ENCODE measurements at places on chromosomes 2 and 18.
A peak's percentile ranks its signal among the peaks of the same experiment; 100 is the strongest.

DNA sequence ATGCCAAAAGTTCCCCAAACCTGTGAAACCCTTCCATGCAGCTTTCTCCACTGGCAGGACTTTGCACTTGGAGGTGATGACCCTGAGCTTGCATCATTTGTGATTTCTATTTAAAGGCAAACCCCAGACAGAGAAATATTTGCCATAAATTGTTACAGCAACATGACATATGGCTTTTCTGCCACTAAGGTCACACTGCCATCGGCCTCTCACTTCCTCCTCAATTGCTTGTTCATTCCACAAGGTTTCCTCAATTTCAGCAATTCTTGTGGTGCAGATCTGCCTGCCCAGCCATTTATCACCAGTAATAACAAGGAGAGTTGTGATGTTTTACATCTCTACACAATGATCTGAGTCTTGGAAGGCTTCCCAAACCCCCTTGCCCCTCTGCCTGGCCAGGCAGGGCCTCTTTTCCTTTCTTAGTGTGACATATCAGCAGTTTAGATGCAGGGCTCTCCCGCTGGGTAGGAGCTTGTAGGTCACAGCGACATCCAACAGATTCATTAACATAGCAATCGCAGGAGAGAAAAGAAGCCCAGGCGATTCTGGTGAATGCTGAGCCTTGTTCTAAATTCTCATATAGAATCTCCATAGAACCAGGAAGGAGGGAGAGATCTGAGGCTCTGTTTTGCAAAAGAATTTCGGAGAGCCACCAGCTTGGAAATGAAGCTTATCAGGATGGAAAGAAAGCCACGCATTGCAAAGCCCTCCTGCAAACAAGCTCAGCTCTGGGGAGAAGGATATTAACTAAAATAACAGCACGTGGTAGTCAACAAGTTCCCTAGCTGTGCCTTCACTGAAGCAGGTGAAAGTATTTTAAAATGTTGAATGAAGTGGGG is 46.7 kb upstream of the ITGA6 start:
- DNase-seq, result no peak

DNA sequence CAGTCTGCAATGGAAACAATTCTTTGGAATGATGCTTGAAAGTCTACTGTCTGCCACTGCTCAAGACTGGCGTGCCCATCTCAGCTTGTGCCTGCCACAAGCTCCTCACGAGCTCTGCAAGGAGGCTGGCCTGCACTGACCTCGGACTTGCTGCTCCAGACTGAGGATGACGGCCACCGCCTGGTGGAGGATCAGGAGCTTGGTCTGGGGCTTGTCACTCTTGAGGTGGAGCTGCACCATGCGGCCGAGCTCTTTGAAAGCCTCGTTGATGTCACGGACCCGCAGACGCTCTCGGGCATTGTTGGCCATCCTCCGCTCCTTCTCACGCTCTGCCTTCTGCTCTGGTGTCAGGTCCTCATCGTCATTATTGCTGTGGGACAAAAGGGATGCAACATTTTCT is 269.4 kb upstream of the CCDC68 start:
- DNase-seq, result no peak

DNA sequence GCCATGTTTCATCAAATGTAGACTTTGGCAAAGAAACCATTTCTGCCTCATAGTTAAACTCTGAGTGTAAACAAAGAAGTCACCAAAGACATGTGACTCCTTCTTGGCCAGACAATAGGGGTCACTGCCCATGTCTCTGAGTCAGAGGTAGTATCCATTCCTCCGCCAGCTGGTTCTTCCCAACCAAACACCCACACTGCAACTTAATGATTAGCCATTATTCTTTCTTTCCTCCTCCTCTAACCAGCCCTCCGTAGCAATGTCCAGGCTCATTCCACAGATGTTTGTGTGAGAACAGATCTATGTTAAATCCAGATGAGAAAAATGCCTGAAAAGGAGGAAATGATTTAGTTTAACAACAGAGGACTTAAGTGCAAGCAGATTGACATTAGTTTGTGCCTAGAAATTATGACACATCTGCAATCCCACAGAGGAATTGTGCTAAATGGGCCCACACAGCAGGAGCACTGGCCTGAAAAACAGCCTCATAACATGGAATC is 127.9 kb upstream of the SH3BP4 start:
- DNase-seq, result no peak

GRCh38 chr2:150689590-150689989 is 202.1 kb upstream of the RND3 start:
- no peak for DNase-seq

- no peak for DNase-seq
Observed at GRCh38 chr2:12606472-12607000, 110.2 kb upstream of the TRIB2 start.

GRCh38 chr18:75070625-75071483 is 138.1 kb downstream of the PTGR3 start:
- peak; percentile 14 for DNase-seq

- peak; percentile 79 for DNase-seq
Observed at GRCh38 chr2:236718207-236718992, 148.8 kb downstream of the ACKR3 start.

DNA sequence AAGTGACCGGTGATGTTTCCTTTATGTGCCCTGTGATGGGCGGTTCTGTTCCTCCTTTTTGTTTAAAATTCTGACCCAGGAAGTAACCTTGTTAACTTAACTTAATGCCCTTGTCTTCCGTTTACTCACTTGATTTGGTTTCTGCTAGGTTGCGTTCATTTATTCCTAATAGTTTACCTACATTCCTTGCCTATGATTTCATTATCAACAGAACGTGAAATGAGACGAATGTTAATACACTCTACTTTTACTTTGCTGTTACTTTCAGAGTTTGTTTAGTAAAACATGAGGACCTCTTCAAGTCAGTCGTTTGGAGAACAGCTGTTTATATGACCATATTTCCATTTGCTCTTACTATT is 638 bp downstream of the CEP192 start:
- peak; percentile 38 for DNase-seq

- DNase-seq, result no peak
Observed at GRCh38 chr2:98734823-98735260, 3.9 kb upstream of the MGAT4A start.

- DNase-seq, result no peak
Observed at GRCh38 chr2:134518101-134518500, 200.7 kb downstream of the TMEM163 start.

GRCh38 chr2:69652206-69652605 is 8.7 kb upstream of the AAK1 start:
- DNase-seq, result no peak

DNA sequence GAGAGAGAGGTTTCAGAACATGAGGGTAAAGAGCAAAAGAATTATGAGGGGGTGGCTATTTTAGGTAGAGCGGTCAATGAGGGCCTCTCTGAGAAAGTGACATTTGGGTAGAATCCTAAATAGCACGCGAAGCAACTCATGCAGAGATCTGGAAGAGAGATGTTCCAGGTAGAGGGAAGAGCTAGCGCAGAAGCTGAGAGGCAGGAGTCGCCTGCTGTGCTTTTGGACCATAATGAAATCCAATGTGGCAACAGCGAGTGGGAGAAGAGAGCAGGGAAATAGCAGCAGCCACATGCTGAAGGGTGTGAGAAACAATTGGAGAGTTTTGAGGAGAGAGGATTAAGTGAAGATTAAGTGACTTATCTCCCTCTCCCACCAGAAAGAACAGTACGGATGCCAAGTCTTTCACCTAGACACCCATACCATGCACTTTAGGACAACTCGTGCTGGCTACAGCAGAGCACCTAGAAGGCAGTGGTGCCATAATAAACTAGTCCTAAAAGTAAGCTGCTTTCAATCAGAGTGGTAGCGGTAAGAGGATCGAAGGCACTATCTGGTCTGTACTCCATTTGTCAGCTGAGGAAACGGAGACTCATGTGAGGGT is 129.7 kb downstream of the LRP2 start:
- DNase-seq, result no peak

DNA sequence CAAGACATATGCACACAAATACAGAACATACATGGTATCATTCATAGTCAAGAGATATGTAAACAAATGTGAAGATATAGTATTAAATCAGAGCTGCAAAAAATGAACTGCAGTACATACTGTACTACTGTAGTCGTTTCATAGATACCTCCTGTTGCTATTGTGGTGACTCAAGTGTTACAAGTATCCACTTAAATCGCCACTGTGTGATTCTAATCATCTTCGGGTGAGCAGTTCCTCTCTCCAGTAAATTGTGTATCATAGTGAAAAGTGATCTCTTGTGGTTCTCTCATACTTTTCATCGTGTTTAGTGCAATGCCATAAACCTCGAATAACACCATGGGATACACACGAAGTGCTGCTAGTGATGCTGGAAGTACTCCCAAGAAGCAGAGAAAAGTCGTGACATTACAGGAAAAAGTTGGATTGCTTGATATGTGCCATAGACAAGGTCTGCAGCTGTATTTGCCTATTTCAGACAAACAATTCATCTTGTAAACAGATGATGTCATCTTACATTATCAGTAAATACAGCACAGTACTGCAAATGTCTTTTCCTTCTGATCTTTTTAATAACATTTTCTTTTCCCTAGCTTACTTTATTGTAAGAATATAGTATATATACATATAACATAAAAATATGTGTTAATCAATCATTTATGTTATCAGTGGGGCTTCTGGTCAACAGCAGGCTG is 222.2 kb downstream of the BCL11A start:
- no peak for DNase-seq

GRCh38 chr2:39676342-39676741 is 10.6 kb downstream of the TMEM178A start:
- no peak for DNase-seq

- no peak for DNase-seq
Observed at GRCh38 chr18:40925071-40925541, 1029.9 kb upstream of the PIK3C3 start.

- no peak for DNase-seq
Observed at GRCh38 chr18:54939361-54939917, 19.8 kb downstream of the CCDC68 start.

All from NCI-H526 treated with DMSO at 0.1 percent for 48 hours (cell line).